ENCODE measurements at places on chromosomes 2 and 18. TPM values are rescaled to one million over a fixed set of nuclear protein-coding genes. Genes with fewer than 3 reads are reported as not detected.

- no peak for DNase-seq
These were observed 15.5 kb downstream of the KLF7 start for GRCh38 chr2:207150284-207150683.

DNA sequence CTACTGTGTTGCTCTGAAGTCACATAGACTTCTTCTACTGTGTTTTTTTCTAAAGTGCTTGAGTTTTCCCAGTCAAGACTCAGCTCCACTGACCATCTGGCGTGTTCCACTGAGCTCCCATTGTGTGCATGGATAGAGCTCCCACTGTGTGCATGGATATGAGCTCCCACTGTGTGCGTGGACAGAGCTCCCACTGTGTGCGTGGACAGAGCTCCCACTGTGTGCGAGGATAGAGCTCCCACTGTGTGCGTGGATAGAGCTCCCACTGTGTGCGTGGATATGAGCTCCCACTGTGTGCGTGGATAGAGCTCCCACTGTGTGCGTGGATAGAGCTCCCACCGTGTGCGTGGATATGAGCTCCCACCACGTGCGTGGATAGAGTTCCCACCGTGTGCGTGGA is 148.3 kb upstream of the ALKAL2 start:
- DNase-seq: no peak

- no peak for DNase-seq
These were observed 50.1 kb upstream of the UNC80 start for GRCh38 chr2:209721497-209721896.

- DNase-seq: no peak
These were observed 31.6 kb upstream of the SNORC start for GRCh38 chr2:232838406-232838874.

Gene TUBB8B
- not detected for polyA plus RNA-seq

GRCh38 chr2:164558450-164558849 is 62.8 kb downstream of the GRB14 start:
- DNase-seq: no peak

DNA sequence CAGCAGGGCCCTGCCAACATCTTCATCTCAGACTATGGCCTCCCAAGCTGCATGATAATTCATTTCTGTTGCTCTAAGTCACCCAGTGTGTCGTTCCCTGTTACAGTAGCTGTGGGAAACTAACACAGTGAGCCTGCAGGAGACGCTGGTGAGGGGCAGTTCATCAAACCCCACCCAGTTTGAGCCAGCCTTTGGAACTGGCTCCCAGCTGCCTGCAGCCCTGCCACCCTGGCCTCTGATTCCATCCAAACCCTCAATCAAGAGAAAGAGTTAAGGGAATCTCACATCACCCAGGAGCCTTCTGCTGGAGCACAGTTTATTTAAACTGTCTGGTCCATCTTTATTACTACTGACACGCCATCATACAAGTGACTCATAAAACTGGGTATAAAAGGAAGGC is 64.9 kb upstream of the ZCCHC2 start:
- no peak for DNase-seq

GRCh38 chr2:144459286-144459685 is 60.6 kb downstream of the ZEB2 start:
- DNase-seq: no peak

DNA sequence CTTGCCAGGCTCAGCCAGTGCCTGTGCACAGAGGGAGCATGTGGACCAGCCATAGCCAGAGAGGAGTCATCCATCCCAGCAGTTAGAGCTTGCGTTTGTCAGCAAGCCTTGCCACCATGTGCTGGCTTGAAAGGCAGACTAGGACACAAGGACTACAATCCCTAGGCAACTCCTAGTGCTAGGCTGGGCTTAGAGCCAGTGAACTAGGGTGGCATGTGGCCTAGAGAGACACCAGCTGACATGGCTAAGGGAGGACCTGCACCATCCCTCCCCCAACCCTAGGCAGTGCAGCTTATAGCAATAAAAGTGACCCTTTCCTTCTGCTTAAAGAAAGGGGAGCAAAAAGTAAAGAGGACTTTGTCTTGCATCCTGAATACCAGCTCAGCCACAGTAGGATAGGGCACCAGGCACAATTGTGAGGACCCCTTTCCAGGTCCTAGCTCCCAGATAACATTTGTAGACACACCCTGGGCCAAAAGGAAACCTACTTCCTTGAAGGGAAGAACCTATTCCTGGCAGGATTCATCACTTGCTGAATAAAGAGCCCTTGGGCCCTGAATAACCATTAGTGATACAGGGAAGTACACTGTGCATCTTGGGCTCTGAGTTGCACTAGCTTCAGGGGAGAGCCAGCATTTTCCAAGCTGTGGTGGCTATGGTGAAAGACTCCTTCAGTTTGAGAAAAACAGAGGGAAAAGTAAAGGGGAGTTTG is 38.7 kb upstream of the UXS1 start:
- DNase-seq: no peak

Gene GPR45
- not detected for polyA plus RNA-seq

- DNase-seq: peak; percentile 67
These were observed 13.4 kb upstream of the COPS8 start for GRCh38 chr2:237072067-237072931.

DNA sequence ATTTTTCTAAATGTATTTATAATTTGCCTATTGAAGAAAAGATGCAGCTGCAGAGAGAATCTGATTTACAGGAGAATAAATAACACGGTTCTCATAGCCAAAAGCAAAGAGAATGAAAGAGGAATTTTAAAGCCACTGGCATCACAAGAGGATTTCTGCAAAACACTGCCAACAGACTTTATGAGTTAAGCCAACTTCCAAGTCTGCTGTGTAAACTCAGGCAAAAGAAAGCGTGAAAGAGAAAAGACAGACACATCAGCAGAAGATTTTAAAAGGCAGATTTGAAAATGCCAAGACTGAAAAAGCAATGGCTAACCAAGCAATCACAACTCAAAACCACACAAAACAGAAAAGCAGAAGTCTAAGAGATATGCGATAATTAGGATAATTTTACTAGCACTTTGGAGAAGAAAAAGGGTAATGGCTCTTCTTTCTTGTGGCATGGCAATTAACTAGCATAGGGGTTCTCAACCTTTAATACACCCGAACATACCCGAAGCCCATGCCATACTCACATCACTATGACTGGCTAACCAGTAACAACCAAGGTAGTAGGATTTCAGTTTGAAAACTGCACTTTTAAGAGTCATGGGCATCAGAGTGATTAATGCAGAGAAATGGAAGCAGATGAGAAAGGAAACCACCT is 4.9 kb downstream of the DARS1 start:
- no peak for DNase-seq

DNA sequence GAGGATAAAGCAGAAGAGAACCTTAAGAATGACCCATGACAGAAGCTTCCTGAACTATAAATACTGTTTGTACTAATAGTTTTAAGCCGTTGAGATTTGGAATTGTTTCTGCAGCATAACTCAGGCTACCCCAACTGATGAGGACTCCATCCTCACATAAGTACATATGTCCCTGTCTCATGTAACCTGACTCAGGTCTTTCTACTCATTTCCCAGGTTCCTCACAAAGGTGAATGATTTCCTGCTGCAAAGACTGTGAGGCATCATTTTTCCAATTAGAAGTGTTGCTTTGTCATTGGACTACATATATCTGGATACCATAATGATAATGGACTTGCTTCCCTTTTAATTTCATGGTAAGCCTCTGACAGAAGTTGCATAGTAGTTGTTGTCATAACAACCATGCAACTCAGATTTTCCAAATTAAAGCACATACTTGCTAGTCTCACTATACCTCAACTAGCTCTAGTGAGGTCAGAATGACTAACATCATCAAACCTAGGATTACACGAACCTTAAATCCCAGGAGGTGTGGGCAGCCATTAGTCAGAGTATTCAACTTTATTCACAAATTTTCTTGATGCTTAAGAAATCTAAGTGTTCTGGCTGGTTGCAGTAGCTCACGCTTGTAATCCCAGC is 38.0 kb upstream of the NEDD4L start:
- DNase-seq: no peak

Data from SK-N-SH (cell line).